ENCODE measurements at places on chromosomes 2 and 18. TPM values are rescaled to one million over a fixed set of nuclear protein-coding genes. Genes with fewer than 3 reads are reported as not detected.
A peak's percentile ranks its signal among the peaks of the same experiment; 100 is the strongest.

GRCh38 chr18:59696311-59697235, 650 bp downstream of the CCBE1 start:
- no peaks in the 10 kb centered on the region for H3K36me3 ChIP-seq
- H3K27me3 ChIP-seq: no peaks in the 10 kb centered on the region
- peak; percentile 17 for DNase-seq
- peaks cover 3% of the 10 kb centered on the region for H3K4me1 ChIP-seq
- peak overlapping the region; percentile 15 for H3K27ac ChIP-seq

FIGN gene
- total RNA-seq: 5.6 TPM

DNA sequence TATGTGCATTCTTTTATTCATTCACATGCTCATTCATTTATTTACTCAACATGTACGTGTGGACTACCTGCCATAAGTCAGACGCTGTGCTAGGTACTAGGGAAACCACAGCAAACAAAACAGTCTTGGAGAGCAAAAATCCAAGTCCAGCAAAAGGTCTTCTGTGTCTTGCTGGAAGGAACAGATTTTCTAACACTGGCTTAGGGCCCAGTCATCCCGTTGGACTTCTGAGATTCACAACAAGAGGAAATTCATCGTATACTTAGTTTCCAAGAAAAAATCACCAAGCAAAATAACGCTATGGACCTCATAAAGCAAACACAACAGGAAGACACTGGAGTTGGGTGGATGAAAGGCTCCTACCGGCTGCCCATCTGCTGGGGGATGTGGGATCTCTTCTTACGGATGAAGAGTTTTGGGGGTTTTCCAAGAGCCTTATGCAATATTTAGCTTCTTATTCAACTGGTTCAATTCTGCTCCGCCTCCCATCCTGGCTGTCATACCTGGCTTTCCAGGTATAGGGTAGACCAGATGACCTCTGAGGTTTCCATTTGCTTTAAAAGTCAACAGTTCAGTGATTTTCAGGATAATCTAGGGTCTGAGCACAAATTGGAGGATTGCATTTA, 262.7 kb downstream of the HAUS1 start:
- H3K36me3 ChIP-seq: no peaks in the 10 kb centered on the region
- no peak for DNase-seq
- H3K4me3 ChIP-seq: no peak overlapping the region
- H3K27ac ChIP-seq: no peak overlapping the region
- no peaks in the 10 kb centered on the region for H3K4me1 ChIP-seq

DNA sequence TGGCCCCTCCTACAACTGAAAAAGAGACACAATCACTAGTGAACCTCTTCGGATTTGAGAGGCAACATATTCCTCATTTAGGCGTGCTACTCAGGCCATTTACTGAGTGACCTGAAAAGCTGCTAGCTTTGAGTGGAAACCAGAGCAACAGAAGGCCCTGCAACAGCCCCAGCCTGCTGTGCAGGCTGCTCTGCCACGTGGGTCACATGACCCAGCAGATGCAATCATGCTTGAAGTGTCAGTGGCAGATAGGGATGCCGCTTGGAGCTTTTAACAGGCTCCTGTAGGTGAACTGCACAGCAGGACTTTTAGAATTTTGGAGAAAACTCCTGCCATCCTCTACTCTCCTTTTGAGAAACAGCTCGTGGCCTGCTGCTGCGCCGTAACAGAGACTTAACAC, 578.6 kb upstream of the RAB6C start:
- no peaks in the 10 kb centered on the region for H3K36me3 ChIP-seq
- H3K4me1 ChIP-seq: no peaks in the 10 kb centered on the region
